Stimulated activated CD4-positive, alpha-beta T cell treated with anti-CD3 and anti-CD28 coated beads, Interleukin-2, amount 100 ng/mL, for 24 hours (primary cell): ENCODE measurements at places on chromosomes 7 and 10.

DNA sequence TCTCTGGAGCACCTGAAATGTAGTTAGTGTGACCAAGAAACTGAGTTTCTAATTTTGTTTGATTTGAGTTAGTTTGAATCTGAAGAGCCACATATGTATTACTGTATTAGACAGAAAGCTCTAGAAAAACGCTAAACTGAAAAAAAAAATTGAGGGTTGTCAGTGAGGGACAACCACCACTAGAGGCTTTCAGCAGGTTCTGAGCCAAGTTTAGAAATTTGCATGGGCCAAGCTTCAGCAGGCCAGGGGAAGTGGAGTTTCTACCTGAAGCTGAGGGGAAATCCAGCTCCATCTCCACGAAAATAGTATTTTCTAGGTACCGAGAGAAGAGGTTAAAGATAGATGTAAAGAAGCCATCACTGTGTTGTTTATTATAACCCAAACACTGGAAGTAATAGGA is 77.9 kb upstream of the PLXNA4 start:
- no peak for DNase-seq

GRCh38 chr10:79392020-79392398 is 44.7 kb downstream of the PPIF start:
- DNase-seq: no peak

DNA sequence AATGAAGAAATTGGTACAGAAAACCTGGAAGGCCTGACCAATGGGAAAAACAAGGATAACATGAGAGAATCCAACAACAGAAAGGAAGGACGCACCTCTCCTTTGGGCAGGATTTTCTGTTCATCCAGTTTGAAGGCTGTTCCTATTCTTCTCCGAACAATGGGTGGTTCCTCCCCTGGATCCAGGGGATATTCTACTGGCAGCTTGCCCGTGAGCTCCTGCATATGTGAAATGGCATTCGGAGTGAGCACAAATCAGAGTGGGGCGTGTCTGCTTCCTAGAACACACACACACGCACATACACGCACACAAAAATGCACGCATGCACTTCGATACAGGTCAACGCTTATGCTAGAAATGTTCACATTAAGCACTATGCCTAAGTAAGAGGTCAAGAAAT is 83.5 kb downstream of the PRPF18 start:
- no peak for DNase-seq

GRCh38 chr7:110987127-110987693 is 103.7 kb upstream of the LRRN3 start:
- DNase-seq: no peak

GRCh38 chr7:30877993-30878392 is 33.7 kb upstream of the AQP1 start:
- DNase-seq: no peak

- no peak for DNase-seq
Observed at GRCh38 chr10:129785536-129785981, 178.5 kb downstream of the EBF3 start.

DNA sequence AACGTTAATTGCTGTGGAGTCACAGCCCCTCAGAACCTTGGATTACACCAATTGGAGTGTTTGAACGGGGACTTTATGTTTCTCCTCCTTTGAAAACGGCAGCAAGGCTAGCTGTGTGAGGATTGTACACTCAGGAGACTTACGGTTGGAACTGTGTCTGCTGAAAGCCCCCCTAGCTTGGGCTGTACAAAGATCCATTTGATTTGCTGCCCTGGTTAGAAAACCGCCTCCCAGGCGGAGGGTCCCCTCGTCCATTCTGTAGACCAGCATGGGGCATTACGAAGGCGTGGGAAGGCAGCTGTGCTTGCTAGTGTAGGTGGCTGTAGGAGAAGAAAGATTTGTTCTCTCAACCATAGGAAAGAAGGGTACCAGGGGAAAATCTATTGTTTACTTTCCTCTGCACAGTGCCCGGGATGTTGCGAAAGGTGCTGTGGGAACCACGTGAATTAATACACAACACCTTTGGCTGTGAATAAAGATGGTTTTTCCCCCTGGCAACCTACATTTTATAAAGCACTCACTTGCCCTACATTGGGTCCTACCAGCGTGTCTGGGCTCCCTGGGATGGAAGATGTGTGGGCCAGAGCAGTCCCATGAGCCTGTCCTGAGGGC is 73.4 kb upstream of the BTBD16 start:
- no peak for DNase-seq

- no peak for DNase-seq
Observed at GRCh38 chr7:122103064-122103463, 41.0 kb downstream of the AASS start.

- no peak for DNase-seq
Observed at GRCh38 chr10:103109821-103110220, 83.3 kb downstream of the NT5C2 start.

DNA sequence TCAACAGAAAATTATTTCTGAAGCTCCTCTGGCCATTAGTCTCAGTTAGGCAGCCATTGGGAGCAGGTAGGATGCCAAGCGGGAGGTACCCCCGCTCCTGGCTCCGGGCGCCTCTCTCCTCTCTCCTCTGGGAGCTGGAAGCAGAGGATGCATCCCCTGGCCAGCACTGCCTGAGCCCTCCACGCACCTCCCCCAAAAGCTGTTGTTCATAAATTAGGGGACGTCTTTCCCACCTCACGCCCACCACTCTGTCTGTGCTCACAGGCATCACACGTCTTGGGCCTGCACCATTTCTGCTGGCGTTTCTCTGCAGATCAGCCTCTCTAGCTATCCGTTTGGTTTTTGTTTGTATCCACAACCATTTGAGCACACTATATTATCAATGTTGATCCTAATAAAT is 609.0 kb upstream of the FOXK1 start:
- DNase-seq: no peak

- no peak for DNase-seq
Observed at GRCh38 chr7:24722386-24723177, 34.7 kb downstream of the GSDME start.

- no peak for DNase-seq
Observed at GRCh38 chr7:156261581-156261980, 379.0 kb upstream of the RNF32 start.

- no peak for DNase-seq
Observed at GRCh38 chr7:78368771-78369170, 570.2 kb downstream of the PHTF2 start.

DNA sequence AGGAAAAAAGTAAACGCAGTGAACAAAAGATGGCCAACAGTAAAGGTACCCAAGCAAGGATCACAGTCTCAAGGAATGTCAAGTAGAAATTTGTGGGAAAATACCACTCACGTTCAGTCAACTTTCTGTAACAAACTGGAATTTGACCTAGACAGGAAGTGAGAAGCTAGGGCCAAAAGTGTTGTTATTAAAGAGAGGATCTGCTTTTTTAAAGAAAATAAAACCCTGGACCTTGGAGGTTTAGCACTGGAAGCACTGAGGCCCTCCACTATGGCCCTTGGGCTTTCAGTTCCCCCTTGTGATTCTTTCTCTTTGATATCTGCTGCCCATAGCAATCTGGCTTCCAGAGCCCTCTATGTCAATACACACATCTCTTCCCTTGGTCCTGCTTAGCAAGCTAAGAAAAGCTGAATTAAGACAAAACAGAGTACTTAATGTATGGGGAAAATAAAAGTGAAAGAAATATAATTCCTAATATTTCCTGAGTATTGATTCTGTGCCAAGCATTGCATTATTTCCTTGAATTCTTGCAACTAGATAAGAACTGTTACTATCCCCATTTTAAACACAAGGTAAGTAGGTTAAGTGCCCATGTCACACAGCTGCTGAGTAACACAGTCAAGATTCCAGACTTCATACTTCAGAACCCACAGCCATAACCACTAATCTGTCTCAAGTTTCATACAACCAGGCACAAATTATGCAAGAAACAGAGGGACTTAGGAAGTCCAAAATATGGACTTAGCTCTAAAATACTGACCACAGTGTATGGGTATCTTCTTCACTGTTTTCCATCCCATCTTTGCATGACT is 2.6 kb upstream of the ZNF438 start:
- DNase-seq: no peak
